Mucosa of descending colon (tissue), 3 donors: ENCODE measurements at places on chromosomes 12 and 14. TPM values are rescaled to one million over a fixed set of nuclear protein-coding genes. Genes with fewer than 3 reads are reported as not detected.

KSR2 gene
- 1.4 TPM for total RNA-seq

AQP2 gene
- total RNA-seq = not detected

LRRIQ1 gene
- 0.35 TPM for total RNA-seq

PPP4R4 gene
- not detected for total RNA-seq

KERA gene
- total RNA-seq = not detected

CLEC4A gene
- total RNA-seq = 1.1 TPM

INSM2 gene
- not detected for total RNA-seq

CELA1 gene
- total RNA-seq = not detected

PAPLN gene
- 4.9 TPM for total RNA-seq

IL22 gene
- total RNA-seq = not detected

TGM1 gene
- 3.3 TPM for total RNA-seq

DDX51 gene
- 15.6 TPM for total RNA-seq

RNU4-1 gene
- 3,130 TPM for total RNA-seq

SLC7A8 gene
- 22.0 TPM for total RNA-seq

KRT75 gene
- total RNA-seq = not detected

CTSG gene
- 2.9 TPM for total RNA-seq

TAS2R31 gene
- total RNA-seq = 2.6 TPM

CD4 gene
- total RNA-seq = 14.8 TPM

DICER1 gene
- 61.6 TPM for total RNA-seq

STXBP6 gene
- total RNA-seq = 19.8 TPM

IL23A gene
- not detected for total RNA-seq

LTBR gene
- 135 TPM for total RNA-seq

TMEM253 gene
- total RNA-seq = 43.9 TPM

POTEG gene
- total RNA-seq = not detected

LRRK2 gene
- total RNA-seq = 15.7 TPM

POTEM gene
- not detected for total RNA-seq

INTS13 gene
- total RNA-seq = 17.6 TPM

BLOC1S1 gene
- total RNA-seq = 201 TPM

KCNC2 gene
- total RNA-seq = not detected

CCDC196 gene
- not detected for total RNA-seq

SLC17A8 gene
- total RNA-seq = 3.0 TPM

PPP1R1A gene
- total RNA-seq = 0.75 TPM

RPL10L gene
- total RNA-seq = 15.8 TPM

TMBIM6 gene
- total RNA-seq = 954 TPM

CEBPE gene
- total RNA-seq = not detected

PLEK2 gene
- 15.0 TPM for total RNA-seq

RIMKLB gene
- 7.6 TPM for total RNA-seq

PTPN6 gene
- total RNA-seq = 61.7 TPM

CLEC7A gene
- total RNA-seq = 12.0 TPM

CLEC4C gene
- not detected for total RNA-seq

NEK9 gene
- total RNA-seq = 104 TPM

TXNDC16 gene
- total RNA-seq = 9.7 TPM

TBX5 gene
- not detected for total RNA-seq

BDKRB2 gene
- total RNA-seq = 38.6 TPM

ACACB gene
- 66.3 TPM for total RNA-seq

LTBP2 gene
- total RNA-seq = 3.0 TPM

CD69 gene
- total RNA-seq = 4.7 TPM

HOXC11 gene
- not detected for total RNA-seq

PTCSC3 gene
- total RNA-seq = not detected

BDKRB1 gene
- total RNA-seq = 10.6 TPM

KRT8 gene
- 1,334 TPM for total RNA-seq

TGFB3 gene
- 13.0 TPM for total RNA-seq

PTPRB gene
- 22.0 TPM for total RNA-seq

EEF1AKMT3 gene
- 7.3 TPM for total RNA-seq

COX8C gene
- not detected for total RNA-seq
